Activated effector memory CD4-positive, alpha-beta T cell treated with Interleukin-2 at 50 U/mL for 16 hours (primary cell): ENCODE measurements at places on chromosomes 4 and X.

DNA sequence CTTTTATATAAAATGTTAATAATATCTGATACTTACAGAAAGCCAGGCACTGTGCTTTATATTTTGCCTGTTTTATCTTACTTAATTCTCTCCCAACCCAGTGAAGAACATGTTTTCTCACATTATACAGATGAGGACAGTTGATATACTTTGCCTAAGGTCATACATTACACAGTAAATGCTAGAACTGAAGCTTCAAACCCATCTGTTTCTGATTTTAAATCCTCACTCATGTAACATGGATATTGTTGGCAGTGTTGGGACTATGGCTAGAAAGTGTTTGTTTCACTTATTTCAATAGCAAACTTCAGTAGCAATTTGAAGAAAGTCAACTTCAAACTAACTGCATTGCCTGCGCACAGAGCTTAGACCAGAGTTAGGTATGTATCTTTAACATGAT, 57.4 kb downstream of the RAPGEF2 start:
- no peak for DNase-seq

DNA sequence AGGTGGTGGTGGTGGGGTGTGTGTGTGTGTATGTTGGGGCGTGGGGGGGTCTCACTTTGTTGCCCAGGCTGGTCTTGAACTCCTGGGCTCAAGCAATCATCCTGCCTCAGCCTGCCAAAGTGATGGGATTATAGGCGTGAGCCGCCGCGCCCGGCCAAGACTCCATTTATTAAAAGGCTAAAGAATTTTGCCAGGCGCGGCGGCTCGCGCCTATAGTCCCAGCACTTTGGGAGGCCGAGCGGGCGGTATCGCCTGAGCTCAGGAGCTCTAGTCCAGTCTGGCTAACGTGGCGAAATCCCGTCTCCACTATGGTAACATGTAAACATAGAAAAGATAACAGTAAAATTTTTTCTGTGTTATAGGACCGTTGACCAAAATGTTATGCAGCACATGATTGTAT, 3.7 kb upstream of the UBA1 start:
- DNase-seq, result no peak

GRCh38 chr4:111475001-111475400, 670.3 kb upstream of the FAM241A start:
- no peak for DNase-seq

GRCh38 chrX:100447655-100448397, 37.8 kb upstream of the PCDH19 start:
- no peak for DNase-seq

GRCh38 chrX:16993791-16994318, 47.4 kb downstream of the REPS2 start:
- DNase-seq, result no peak

- no peak for DNase-seq
These were observed 9.0 kb upstream of the RPL34 start for GRCh38 chr4:108611365-108611764.
